Fibroblast of the aortic adventitia (primary cell): ENCODE measurements at places on chromosomes 1 and 21. TPM values are rescaled to one million over a fixed set of nuclear protein-coding genes. Genes with fewer than 3 reads are reported as not detected.

Gene NPPB
- not detected in 2 replicates for total RNA-seq

GRCh38 chr1:32048440-32048839 lies 24.3 kb upstream of the TMEM39B start:
- DNase-seq, result no peak

GRCh38 chr1:23118957-23119792 lies 49.5 kb downstream of the LUZP1 start:
- DNase-seq, result peak; percentile 54

DNA sequence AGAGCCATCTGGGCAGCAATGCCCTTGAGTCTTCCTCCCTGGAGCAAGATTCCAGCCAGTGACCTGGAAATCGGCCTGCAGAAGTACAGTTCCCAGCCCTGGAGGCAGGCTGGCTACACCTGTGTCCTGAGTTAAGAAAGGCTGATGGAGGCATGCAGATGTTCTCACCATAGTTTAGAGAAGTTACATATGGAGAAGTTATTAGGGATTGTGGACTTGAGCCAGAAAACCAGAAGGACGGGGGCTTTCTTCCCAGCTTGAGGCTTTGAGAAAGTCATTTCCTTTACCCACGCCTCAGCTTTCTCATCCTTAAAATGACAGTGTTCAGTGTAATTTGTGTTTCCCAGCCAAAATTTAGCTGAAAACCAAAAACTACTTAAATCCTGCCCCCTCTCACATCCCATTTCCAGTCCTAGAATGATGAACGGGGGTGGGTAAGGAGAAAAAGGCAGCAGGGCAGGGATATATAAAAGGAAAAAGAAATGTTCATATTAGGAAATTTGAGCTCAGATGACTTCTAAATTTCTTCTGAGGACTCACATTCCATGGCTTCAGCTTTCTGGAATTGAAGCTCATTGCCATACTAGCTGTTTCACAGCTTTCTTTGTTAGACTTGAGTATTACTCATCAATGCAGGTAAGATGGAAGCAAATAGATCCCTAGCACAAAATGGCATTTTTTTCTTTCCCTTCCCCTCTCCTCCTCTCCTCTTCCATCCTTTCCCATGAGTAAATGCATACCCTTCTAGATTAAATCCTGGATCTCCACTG lies 14.4 kb upstream of the C8B start:
- no peak for DNase-seq

Gene CLCNKA
- total RNA-seq, result 0.09 and 0.25 TPM in 2 replicates

GRCh38 chr21:36229181-36229580 lies 72.6 kb downstream of the DOP1B start:
- no peak for DNase-seq

- DNase-seq, result no peak
These were observed 1.6 kb upstream of the TAS1R2 start for GRCh38 chr1:18861082-18861481.

DNA sequence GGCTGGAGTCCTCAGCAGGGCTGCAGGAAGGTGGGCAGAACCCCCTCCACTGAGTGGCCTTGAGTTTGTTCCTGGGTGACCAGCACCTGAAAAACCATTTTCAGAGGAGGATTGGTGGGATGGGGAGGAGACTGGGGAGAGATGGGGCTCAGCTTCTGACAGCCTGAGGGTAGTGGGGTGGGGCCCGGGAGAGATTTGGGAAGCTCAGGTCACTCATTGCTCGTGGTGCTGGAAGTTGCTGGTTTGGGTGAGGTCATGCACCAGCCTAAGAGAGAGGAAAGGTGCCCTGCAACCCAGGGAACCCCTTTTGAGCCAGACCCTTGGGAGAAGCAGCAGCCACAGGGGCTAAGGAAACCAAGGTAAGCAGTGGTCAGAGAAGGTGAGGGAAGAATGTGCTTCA lies 100.8 kb downstream of the EBNA1BP2 start:
- no peak for DNase-seq

DNA sequence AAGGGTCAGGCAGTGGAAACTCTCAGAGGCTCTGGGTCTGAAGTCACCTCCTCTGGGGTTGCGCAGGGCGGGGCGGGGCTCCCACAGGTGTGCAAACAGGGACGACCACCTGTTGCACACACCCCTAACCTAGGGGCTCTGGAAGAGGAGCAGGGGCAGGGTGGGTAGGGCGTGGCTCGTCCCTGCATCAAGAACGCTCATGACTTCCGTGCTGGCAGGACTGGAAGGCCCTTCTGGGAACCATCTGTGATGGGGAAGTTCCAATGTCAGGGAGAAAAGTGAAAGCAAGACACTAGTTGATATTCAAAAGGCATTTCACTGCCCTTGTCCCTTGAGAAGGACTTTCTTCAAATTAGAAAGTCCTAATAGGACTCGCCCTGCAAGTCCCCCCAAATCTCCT lies 22.1 kb upstream of the CLSTN1 start:
- DNase-seq, result no peak

- DNase-seq, result no peak
These were observed 271.3 kb upstream of the B3GALT2 start for GRCh38 chr1:193457676-193458075.

DNA sequence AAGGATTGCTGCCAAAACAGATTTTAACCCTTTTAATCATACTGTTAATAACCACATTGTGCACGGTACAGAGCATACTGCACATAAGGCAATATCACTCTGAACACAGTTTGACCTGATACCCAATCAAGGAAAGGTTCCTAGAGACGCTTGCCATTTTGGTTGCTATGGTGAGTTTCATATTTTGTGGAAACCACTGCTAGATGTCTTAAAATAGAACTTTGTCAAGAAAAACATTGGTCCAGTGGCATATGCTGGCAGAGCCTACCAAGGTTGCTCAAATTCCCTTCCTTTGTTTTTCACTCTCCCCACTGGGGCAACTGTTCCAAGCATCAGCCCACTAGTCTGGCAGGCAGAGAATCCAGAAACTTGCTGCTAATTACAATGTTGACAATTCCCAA lies 114.8 kb upstream of the DPYD start:
- peak; percentile 59 for DNase-seq

DNA sequence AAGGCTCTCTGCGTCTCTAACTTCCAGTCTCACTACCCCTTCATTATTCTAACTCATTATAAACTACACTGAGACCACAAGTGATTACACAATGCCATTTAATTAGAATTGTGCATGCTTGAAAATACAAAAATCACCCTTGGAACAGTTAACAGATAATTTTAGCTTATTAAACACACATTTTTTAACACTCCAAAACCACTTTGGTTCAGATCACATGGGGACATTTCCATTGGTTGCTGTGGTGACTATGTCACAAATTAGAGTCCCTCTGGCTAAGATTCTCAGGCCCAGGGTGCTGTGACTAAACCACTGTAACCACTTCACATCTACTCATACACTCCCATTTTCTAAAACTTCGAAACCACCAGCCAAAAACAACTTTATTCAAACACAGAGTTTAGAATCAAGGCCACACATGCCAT lies 43.0 kb downstream of the JAK1 start:
- DNase-seq, result peak; percentile 40

GRCh38 chr1:111512132-111512889 lies 8.9 kb upstream of the ADORA3 start:
- no peak for DNase-seq

Gene EXTL1
- total RNA-seq, result 0.18 and 0.74 TPM in 2 replicates

DNA sequence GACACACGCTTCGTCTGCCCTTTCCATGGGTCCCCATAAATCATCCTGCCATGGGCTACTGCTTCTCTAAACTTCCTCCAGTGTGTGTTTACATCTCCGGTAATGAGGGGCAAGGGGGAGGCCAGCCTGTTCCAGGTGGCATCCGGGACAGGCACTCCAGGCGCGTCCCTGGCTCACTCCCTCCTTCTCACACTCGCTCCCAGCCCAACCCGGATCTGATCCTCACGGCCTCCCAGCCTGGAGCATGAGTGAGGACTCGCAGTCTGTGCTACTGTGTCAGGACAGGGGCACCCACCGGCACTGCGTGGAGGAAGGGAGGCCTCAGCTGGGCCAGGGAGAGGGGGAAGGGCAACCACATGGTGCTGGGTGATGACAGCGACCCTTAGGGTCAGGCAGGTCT lies 225.4 kb downstream of the TRABD2B start:
- no peak for DNase-seq

DNA sequence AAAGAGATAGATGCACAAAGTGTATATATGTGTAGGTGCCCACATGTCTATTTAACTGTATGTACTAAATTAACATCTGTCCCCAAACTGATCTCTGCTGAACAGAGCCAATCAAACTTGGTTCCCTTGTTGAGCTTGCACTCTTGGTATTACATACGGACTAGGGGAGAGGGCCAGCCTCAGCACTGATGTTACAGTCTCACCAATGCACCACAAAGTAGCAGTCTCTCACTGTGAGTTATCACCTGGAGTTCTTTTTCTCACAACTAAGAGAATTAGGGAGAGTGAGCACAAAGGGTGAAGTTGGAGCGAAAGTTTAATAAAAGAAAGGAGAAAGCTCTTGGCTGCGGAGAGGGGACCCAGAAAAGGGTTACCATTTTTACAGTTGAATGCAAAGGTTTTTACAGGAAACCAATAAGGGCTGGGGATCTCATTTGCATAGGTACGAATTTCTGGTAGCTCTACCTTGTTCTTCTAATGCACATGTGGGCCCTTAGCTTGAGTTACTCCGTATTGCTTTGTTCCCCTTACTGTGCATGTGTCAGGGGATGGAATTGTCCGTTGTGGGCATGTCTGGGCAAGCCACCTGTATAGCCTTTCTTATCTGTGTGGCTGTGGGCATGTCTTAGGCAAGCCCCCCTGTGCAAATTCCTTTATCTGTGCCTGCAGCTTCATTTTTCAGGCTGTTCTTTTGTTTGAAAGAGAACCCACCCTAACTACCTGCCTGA lies 13.3 kb upstream of the CHI3L2 start:
- DNase-seq, result no peak

Gene KPRP
- total RNA-seq, result not detected in 2 replicates

DNA sequence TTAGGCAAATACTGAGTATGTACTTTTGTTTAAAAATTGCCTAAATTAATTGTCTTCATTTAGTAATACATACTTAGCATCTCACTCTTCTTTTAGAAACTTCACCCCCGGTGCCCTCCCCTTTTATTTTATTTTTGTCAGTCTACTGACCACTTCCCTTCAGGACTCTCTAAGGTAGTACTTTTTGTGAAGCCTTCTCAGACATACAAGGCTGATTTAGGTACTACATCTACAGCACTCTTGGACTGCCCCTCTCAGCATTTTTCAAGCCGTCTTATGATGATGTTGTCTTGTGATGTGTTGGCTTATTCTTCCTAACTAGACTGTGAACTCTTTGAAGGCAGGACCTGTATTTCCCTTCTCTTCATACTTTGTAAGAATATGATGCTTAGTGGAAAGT lies 24.7 kb downstream of the RPS6KC1 start:
- no peak for DNase-seq

DNA sequence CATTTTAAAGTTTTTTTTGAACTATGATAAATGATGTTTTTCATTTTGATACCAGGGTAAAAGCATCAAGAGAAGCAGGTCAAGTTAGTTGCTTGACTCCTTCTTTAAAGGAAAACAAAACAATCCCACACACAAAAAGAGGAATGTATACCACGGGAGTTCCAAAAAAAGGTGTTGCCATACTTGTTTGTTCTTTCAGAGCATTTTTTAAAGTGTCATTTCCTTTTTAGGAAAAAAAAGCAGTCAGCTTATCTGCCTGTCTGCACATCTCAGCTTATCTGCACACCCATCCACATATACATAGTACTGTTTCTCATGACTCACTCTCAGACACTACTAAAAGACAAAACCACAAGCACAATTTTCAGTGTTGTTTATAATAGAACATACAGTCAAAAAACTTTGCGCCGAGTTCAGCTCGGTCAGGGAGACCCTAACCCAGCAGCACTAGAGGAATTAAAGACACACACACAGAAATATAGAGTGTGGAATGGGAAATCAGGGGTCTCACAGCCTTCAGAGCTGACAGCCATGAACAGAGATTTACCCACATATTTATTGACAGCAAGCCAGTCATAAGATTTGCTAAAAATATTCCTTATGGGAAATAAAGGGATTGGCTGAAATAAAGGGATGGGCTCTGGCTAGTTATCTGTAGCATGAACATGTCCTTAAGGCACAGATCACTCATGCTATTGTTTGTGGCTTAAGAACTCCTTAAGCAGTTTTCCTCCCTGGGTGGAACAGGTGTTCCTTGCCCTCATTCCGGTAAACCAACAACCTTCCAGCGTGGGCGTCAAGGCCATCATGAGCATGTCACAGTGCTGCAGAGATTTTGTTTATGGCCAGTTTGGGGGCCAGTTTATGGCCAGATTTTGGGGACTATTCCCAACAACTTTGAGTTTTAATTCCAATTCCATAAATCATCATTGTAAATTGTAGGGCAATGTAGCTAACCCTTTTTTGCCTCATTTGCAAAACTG lies 11.4 kb upstream of the MNDA start:
- DNase-seq, result no peak

GRCh38 chr1:61992257-61992656 lies 202.4 kb upstream of the L1TD1 start:
- DNase-seq, result no peak

- no peak for DNase-seq
These were observed 1.6 kb downstream of the CASZ1 start for GRCh38 chr1:10794724-10795275.

- DNase-seq, result peak; percentile 81
These were observed 514.0 kb upstream of the ADAMTS5 start for GRCh38 chr21:27480841-27481261.

Gene UMODL1
- total RNA-seq, result not detected in 2 replicates

DNA sequence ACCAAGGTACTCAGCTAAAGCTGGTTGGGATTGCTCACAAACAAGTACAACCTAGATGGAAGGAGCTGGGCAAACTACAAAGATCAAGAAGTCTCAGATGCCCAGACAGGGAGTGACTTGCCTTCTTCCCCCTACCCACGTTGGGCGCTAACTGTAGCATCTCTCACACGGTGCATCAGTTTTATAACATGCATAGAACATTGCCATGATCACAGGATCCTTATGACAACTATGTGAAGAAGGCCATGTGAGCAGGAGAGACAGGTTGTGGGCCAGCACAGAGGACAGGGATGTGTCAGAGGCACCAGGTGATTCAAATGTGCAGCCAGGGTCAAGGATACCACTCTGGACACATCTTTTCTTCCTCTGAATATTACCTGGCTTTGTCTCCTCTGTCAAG lies 28.3 kb upstream of the CYP4B1 start:
- no peak for DNase-seq

GRCh38 chr21:27248814-27249213 lies 281.9 kb upstream of the ADAMTS5 start:
- no peak for DNase-seq

Gene CRYZ
- 31.4 and 51.3 TPM in 2 replicates for total RNA-seq

- peak; percentile 97 for DNase-seq
These were observed 11.2 kb upstream of the CAPN2 start for GRCh38 chr1:223700942-223701637.

Gene ST7L
- total RNA-seq, result 8.1 and 22.1 TPM in 2 replicates

GRCh38 chr1:233478611-233479010 lies 135.3 kb upstream of the KCNK1 start:
- no peak for DNase-seq

Gene SLC2A5
- total RNA-seq, result 0.90 and 1.1 TPM in 2 replicates
